Stimulated activated CD4-positive, alpha-beta T cell treated with anti-CD3 and anti-CD28 coated beads, TNF-alpha, amount 100 ng/mL, for 24 hours (primary cell): ENCODE measurements at places on chromosomes 11 and 22.

GRCh38 chr22:49781289-49781782 is 46.3 kb downstream of the BRD1 start:
- no peak for DNase-seq

GRCh38 chr22:45429424-45429823 is 15.9 kb downstream of the RIBC2 start:
- DNase-seq = no peak

GRCh38 chr11:2791521-2792380 is 92.0 kb upstream of the KCNQ1OT1 start:
- no peak for DNase-seq

GRCh38 chr22:30637701-30638114 is 2.1 kb downstream of the SLC35E4 start:
- no peak for DNase-seq

DNA sequence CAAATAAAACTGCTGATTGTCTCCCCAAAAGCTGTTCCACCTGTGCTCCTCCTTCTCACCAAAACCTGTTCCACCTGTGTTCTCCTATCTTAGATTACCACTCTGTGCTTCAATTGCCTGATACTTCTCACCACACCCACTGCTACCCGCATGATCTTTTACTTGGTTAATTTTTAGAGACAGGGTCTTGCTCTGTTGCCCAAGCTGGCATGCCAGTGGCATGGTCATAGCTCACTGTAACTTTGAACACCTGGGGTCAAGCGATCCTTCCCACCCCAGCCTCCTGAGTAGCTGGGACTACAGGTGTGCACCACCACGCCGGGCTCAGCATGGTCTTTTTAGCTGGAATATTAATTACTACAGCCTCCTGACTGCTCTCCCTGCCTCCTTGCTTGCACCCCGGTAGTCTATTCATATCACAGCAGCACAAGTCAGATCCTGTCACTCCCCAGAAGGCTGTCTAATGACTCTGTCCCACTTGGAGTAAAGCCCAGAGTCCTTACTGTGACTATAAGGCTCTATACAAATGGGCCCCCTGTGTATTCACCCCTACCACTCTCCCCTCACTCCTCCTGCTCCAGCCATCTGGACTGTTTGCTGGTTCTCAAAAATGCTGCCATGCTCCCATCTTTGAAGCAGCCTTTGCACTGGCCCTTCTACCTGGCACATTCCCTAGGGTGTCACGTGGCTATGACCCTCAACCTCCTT is 3.5 kb downstream of the C11orf91 start:
- no peak for DNase-seq

DNA sequence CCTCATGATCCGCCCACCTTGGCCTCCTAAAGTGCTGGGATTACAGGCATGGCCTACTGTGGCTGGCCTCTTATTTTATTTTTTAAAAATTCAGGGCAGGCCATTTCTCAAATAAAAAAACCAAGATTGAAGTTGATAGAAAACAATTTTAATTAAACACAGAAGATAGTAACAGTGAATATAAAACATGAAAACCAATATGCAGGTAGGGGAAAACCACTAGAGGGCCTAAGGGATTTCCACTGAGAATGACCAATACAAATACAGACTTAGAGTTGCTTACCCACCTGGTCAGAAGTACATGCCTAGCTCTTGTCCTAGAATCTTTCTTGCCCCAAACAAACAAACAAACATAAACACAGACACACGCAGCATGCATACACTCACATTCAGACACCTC is 1.7 kb upstream of the RTCB start:
- DNase-seq = no peak

- DNase-seq = no peak
These were observed 33.0 kb upstream of the NUP160 start for GRCh38 chr11:47881145-47881544.

- no peak for DNase-seq
These were observed 22.0 kb downstream of the MFNG start for GRCh38 chr22:37464181-37464580.

DNA sequence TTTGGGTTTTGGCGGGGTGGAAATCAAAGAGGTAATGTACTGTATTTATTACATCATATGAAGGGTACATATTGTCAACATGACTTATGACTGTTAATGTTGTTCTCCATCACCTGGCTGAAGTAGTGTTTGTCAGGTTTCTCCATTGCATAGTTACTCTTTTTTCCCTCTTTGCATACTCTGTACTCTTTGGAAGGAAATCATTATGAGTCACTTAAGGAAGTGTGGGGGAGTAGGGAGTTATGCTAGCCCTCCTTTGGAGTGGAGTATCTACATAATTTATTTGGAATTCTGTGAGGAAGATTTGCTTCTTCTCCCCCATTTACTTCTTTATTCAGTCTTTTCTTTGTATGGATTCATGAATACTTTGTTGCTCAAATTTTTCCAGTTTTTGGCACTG is 3.6 kb upstream of the PGR start:
- DNase-seq = no peak

GRCh38 chr22:39428597-39429071 is 28.2 kb upstream of the MGAT3 start:
- no peak for DNase-seq

DNA sequence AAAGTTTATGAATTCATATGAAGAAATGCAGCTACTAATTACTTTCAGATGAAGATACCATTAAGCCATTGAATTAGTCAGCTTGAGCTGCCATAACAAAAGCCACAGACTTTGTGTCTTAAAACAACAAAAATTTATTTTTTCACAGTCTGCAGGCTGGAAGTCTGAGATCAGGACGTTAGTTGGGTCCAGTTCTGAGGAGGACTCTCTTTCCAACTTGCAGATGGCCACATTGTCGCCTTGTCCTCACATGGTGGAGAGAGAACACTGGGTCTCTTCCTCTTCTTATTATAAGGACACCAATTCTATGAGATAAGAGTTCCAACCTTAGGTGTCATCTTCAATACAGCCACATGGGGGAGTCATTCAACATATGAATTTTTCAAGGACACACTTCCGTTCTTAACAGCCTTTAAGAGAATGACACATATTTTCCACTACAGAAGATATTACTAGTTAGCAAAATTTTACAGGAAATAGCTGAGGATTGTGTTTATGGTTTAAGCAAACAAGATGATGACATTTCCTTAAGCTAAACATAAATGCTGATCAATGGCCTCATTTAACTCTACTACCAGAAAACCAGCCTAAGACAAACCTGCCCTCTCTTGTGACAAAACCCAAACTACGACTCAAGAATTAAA is 56.0 kb downstream of the DCUN1D5 start:
- DNase-seq = peak; percentile 6

DNA sequence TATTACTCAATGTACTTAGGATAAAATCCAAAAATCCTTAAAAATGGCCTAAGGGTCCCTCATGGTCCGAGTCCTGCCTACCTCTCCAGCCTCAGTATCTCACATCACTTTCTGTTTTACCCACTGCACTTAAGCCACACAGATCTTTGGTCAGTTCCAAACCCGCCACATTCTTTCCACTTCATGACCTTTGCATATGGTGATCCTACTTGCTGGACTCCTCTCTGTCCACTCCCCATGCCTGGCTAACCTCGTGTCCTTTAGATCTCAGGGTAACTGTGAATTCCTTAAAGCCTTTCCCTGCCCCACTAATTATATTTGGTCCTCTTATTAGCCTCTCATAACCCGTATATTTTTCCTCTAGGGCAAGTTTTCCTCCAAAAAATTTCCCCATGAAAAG is 1.2 kb downstream of the NUP160 start:
- DNase-seq = no peak

- no peak for DNase-seq
These were observed 20.3 kb downstream of the BMAL1 start for GRCh38 chr11:13297917-13298356.

GRCh38 chr11:59174664-59175033 is 2.7 kb downstream of the DTX4 start:
- DNase-seq = no peak

GRCh38 chr22:28544431-28544868 is 135.2 kb downstream of the TTC28 start:
- DNase-seq = no peak

DNA sequence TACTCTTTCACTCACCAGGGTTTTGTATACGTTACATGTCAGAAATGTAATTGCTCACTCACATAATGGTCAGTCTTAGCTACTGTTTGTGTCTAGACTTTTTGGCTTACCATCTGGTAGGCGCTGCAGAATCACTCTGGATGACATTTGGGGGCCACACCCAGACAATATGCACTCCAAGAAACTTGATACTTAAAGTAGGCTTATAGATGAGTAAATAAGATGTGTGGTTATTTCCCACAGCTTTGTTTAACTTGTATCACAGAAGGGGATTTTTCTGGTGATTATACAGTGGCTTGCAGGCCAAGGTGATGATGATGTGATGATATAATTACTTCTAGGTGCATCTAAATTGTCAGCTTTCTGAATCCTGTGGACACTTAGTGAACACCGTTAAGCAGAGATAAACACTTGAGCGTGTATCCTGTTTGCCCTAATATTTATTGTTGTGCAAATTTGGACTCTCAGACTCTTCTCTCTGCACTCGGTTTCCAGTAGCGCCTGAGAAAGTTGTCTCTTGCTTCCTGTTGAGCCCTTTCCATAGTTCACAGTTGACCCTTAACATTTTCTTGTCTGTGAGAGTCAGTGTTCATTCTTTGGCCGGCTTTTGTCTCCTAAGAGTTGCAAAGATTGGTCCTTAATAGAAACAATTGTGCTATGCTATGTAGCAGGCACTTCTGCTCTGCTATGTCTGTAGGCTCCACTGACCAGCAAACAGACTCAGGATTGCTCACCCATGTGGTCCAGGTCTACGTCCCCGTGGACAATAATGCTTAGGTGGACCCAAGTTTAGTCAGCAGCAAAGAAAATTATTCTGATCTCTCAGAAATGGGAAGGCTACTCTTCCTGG is 89.3 kb downstream of the PRR5L start:
- no peak for DNase-seq

DNA sequence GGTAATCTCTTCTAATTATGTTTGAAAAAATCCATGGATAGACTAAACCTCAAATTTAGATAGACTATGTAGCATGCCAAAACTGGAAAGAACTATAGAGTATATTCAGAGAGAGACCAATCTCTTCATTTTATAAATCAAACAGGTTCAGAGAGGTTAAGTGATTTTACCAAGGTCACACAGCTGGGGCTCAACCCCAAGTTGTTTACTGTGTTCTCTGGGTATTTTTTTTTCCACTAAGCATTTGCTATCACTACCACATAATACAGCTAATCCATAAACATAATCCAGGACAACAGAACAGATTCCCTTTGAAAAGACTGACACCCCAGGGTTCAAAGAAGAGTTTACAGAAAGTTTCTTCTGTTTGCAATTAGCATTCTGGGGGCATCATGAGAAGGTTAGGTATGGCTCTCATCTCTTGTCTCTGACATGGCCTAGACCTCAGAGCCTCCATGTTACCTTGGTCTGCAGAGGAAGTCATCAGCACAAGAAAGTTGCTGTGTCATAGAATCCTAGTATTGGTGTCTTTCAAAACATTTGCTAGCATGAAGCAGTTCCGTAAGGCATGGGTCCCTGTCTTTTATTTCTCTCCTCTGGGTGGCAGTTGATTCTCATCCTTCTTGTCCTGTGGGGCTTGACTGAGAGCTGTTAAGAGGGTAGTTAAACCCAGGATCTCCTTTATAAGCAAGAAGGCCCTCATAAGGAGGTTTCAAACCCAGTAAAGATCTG is 94.5 kb upstream of the HSD17B12 start:
- no peak for DNase-seq

DNA sequence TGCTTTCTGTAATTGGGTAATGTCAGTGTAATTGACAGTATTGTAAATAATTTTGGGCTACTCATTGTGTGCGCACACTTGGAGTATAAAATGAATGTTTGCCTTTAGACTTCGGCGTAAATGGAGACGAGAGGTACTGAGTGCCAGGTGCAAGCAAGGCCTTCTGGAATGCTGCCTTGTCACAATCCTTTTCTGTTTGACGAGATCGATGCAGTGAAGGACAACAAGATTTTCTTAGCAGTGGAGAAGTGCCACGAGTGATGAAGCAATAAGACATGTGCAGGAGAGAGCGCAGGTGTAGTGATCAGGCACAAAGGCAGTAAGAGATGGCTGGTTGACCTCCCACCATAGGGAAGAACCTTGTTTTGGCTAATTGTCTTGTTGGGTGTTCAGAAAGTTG is 67.5 kb downstream of the DDX10 start:
- DNase-seq = no peak

DNA sequence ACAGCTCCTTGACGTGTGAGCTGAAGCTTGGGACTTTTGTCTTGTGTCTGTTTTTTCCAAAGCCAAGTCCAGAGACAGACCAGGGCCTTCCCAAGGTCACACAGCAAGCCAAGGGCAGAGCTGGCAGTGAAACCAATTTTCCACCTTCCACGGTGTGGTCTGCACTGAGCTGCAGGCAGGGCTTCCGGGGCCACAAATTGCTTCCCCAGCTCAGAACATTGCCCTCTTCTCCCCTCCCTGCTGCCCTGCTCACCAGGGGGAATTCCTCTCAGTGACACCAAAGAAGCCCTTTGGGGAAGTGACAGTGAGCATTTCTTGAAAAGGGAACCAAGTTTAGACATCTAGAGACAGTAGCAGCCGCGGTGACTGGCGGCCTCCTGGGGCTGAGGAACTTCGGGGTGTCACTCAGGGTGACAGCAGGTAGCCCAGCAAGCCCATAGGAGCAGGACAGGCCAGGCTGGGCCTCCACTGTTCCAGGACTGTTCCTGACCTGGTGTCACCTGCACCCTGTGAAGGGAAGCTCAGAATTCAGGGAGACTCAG is 9.2 kb downstream of the FXYD2 start:
- peak; percentile 36 for DNase-seq

DNA sequence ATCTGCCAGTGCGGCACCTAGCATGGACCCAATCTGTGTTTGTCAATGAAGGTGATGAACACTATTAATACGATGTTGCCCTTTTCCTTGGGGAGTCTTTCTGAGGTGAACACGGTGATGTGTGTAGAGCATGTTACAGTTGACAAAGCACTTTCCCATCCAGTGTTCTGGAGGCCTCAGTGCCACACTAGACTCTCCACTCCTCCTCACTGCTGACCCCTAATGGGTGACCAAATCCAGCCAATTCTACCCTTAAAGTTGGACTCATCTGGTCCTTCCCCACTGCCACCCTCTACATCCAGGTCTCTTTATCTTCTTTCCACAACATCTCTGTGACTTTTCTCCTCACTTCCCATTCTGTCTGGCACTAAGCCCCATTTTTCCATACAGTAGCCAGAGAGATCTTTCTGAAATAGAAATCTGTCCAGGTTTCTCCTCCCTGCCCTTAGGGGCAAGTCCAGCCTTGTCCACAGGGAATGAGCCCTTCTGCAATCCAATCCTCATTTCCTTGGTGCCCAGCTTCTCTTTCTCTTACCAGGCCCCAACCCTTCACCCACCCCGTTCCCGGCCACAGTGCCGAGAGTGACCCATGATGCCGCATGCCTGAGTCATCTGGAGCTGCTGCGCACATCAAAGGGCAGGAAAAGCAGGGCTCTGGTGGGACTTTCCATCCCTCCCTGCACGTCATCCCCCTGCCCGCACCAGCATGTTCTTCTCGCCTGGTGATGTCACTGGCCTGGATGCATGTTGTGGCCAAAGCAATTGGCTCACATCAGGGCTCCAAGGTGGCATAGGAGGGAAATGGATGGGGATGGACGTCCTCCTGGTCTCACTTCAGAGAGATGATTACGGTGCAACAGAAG is 64.2 kb downstream of the RASSF10 start:
- DNase-seq = no peak
